ENCODE measurements at places on chromosomes 4 and X.

DNA sequence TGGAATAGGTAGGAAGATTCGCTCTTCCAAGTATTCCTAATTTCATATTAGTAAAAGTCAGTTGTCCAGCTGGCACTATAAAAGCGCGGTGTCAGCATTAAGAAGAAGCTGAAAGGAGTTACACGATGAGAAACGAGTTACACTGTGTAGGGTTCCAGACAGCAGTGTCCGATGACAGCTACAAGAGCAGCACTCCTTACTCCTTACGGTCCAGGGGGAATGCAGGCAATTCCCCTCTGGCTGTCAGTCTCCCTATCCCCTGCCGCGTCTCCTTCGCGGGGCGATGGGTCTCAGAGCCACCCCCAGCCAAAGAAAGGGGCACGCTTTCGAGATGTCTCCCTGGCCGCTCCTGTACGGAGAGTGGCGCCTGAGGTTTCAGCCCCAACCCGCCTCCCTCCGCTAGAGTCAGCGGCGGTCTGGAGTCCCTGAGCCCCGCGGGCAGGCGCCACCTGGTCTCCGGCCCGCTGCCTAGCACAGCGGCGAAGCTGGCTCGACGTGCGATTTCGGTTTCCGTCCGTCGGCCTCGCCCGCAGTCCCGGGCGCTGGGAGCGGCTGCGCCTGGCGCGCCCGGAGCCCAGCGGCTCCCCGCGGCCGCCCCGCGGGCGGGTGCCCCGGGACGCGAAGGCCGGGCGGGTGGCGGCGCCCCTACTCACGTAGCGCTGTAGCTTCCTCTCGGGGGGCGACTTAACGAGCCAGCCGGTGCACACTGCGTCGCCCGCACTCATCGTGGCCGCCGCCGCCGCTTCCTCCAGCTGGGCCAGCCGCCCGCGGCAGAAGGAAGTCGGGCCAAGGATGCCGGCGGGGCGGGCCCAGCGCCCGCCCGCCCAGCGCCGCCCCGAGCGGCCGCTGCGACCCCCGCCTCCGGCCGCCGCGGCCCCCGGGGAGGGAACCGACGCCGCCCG, at the start of gene GAB3:
TSS of gene GAB3 (minus strand) at position 777 of the 902 bp plus-strand sequence. CDS start at position 725, 52 bp downstream.
- DNase-seq = no peak

DNA sequence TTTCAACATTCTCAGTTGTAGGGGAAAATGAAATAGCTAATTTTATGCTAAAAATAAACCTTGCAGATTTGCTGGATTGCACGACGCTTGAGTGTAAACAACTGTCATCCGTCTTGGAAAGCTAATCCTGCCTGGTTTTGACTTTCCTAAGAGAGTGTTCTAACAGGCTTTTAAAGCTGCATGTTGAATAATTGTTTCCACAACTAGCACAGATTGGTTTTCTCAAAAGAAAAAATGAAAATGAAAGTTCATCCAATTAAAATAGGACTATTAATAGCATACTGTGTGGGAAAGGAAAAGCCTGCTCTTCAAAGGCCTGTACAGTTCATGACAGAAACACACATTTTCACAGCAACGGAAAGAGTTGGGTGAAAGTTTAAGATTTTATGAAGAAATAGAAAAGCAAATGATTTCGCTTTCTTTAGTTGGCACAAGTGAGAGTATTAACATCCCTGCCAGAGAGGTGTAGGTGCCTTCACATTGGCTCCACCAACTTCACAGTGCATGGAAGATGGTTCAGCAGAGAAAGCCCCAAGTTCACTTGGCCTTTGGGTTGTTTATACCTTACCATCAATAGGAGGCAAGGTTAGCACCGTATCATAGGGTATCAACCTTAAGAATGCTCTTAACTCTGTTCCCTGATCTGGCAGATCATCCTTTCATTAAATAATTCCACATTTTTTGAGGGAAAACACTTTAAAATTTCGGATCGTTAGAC, 140.0 kb upstream of the GUCY1A1 start:
- DNase-seq = no peak

DNA sequence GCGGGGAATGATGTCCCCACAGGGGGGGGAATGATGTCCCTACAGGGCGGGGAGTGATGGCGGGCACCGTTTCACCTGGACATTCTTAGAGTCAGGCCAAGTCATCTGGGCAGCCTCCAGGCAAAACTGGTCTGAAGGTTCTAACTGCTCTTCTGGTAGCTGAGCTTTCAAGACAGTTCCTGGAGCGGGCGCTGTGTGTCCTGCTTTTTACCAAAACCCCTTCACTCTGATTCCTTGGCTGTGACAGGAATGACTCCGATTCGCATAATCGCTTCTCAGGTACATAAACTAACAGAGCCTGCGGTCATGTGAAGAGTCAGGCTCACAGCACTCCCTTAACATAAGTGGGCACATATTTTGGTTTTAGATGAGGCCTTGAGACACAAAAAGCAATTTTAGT, 836.0 kb downstream of the TRIML1 start:
- no peak for DNase-seq

DNA sequence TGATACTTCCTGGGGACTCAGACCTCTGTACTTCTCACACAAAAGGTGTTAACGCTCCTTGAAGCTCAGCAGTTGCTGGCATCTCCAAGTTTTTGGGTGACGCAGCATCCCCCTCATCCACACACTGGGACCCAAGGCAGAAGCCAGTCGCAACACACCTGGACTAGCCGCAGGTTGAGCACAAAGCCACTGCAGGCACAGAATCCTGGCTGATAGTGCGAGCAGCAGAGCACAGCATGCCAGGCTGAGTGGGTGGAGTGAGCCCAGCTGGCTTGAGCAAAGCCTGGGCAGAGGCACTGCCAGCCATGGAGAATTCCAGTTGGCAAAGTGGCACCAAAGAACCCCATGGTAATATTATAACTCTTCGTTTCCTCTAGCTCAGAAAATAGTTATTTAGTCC, 873.2 kb upstream of the NDST4 start:
- DNase-seq = no peak

- DNase-seq = no peak
Observed at GRCh38 chr4:110357521-110357920, 118.4 kb upstream of the ENPEP start.

DNA sequence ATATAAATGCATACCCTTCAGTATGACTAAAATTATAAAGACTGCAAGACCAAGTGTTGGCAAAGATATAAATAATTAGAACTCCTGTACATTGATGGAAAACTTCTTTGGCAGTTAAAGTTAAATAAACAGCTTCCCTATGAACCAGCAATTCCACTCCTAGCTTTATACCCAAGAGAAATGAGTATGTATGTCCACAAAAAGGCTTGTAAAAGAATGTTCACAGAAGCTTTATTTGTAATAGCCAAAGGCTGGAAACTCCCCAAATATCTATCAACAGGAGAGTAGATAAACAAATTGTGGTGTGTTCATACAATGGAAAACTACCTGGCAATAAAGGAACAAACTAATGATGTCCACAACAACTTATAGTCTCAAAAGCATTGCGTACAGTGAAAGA, 184.8 kb downstream of the AMELX start:
- DNase-seq = no peak

- DNase-seq = no peak
Observed at GRCh38 chr4:99683895-99684294, 26.3 kb upstream of the C4orf54 start.

DNA sequence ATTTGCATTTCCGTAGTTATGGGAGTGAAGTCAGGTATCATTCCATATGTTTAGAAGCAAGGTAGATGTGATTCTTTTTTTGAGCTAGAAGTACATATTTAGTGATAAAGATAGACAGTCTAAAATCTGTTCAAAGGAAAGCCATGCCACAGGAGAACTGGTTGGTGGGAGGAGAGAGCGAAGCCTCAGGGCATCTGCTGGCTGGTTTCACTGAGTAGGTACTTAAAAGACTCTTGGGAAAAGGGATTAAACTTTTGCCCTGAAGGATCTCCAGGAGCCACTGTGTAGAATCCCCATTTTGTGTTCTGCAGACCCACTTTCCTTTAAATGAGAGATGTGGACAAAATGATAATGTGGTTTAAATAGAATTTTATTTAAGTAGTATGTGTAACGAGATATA, 89.6 kb downstream of the SHROOM2 start:
- DNase-seq = no peak

GRCh38 chr4:154491341-154492271, at the start of gene DCHS2:
Gene DCHS2 (minus strand): TSS chr4:154491799. CDS start chr4:154491355, 444 bp downstream.
- DNase-seq = no peak

GRCh38 chrX:48958635-48959094, 1.3 kb upstream of the OTUD5 start:
- no peak for DNase-seq

DNA sequence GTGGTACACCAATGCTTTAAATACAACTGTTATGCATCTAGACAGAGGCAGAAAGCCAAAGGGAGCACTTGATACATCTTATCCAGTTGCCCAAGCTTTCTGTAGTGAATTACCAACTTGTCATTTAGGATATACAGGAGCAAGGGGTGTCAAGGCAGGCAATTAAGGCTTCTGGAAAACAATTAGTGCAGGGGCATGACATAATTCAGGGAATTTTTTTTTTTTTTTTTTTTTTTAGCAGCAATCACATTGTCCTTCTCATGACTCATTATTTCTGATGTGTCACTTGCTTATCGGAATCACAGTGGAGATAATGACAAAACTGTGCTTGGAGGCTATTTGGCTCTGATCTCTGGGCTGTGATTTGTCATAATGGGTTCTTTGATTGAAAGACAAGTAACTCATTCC, 259.5 kb downstream of the ARHGAP24 start:
- no peak for DNase-seq

DNA sequence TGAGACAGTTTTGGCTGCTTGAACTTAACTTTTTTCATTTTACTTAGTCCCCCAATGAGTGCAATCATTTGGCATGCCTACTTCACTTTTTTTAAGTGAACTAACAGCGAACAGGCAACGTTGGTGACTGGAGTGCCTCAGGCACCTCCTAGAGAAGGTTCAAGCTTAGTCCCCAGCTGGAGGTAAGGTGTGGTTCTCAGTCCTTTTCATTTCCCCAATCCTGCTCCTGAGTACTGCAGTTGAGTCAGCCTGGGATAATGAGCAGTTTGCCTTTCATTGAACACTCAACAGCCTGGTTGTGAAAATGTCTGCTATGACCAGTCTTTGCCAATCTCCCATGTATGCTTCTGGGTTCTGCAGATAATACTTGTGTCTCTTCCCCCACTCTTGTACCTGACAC, 109.5 kb downstream of the CDKL5 start:
- DNase-seq = no peak

DNA sequence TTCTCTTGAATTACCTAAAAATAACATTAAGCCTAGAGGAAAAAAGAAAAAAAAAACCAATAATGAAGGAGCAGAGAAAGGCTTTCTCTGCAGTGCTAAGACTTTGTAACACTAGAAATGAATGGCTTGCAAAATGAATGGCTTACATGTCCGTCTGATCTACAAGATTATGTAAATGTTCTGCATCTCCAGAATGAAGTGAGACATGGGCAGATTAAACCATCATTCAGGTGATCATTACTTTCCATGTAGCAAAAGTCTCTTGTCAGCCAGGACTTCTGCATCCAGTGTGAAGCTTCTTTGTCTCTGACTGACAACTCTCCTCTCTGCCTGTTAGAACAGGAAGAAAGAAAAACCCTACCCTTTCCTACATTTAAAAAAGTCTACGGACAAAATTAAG, 304.3 kb downstream of the LDB2 start:
- no peak for DNase-seq

GRCh38 chr4:71938776-71939175, 93.0 kb upstream of the NPFFR2 start:
- DNase-seq = no peak

- DNase-seq = no peak
Observed at GRCh38 chrX:100829730-100830129, 9.5 kb downstream of the CSTF2 start.

DNA sequence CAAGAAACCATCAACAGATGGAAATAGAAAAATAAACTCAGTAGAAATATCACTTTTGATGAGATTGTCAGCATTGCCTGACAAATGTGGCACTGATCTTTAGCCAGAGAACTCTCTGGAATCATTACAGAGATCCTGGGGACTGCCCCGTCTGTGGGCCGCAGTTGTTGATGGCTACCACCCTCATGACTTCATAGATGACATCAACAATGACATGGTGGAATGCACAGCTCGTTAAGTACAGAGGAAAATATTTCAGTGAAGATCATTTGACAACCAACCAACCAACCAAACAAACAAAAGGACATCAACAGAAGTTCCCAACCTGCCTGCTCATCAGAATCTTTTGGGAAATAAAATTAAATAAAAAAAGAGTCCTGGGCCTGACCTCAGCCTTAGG, 132.6 kb downstream of the UCHL1 start:
- DNase-seq = no peak

DNA sequence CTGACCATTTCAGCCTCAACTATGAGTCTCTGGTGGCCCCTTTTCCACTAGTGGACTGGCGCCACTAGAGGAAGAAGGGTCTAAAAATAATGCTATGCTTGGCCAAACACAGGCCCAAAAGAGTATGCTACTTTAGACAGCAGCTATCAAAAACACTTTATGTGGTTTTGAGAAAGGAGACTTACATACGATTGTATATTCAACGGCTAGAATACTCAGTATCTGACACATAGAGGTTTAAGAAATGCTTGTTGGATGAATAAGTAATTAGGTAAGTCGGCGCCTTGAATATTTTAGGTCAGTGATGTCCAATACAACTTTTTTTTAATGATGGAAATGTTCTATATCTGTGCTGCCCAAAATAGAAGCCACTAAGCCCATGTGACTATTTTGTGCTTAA, 25.7 kb upstream of the TMPRSS11A start:
- DNase-seq = no peak

DNA sequence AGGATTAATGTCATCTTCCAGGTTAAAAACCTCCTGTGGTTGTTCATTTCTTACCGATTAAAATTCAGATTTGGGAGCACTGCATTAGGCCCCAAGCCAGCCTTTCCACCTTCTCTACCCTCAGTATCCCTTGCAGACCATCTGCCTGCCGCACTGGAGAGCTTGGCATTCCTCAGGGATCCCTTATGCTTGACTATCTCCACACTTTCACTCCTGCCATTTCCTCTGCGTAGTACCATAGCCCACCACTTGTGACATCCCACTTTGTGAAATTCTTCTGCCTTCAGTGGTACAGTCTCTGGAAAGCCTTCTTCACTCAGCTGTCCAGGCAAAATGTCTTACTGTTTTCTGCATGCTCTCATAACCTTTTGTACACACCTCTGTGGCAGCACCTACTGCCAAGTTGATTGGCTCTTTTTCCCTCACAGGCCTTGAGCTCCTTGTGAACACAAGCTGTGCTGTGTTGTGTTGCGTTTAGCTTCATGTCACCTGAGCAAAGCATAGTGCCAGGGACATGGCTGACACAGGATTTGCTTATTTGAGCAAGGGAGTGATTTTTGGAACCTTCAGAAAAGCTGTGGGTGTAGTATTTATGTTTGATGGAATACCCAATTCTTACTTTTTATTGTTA, 156.4 kb downstream of the ARX start:
- no peak for DNase-seq

- no peak for DNase-seq
Observed at GRCh38 chr4:143512978-143513313, 556 bp upstream of the SMARCA5 start.

- no peak for DNase-seq
Observed at GRCh38 chrX:126170720-126171119, 4.6 kb upstream of the DCAF12L2 start.

DNA sequence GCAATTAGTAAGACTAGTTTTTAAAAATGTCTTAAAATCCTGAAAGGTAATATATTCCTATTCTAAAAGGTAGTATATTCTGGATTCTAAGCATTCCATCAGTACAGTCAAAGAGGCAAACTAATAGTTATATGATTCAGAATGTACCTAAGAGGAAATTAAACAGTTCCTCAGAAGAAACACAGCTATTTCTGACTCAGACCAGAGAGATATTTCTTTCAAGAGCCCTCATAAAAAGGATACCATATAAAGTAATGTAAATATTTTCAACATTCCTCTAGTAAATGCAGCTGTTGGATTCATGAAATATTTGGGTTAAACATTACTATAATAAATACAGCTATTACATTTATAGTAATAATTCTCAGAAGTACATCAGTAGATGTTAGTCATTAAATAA, 358.3 kb downstream of the MAGEB5 start:
- DNase-seq = no peak

Data from vagina (tissue), 2 donors.